ENCODE measurements at places on chromosomes 7 and 10. TPM values are rescaled to one million over a fixed set of nuclear protein-coding genes. Genes with fewer than 3 reads are reported as not detected.
A peak's percentile ranks its signal among the peaks of the same experiment; 100 is the strongest.

DNA sequence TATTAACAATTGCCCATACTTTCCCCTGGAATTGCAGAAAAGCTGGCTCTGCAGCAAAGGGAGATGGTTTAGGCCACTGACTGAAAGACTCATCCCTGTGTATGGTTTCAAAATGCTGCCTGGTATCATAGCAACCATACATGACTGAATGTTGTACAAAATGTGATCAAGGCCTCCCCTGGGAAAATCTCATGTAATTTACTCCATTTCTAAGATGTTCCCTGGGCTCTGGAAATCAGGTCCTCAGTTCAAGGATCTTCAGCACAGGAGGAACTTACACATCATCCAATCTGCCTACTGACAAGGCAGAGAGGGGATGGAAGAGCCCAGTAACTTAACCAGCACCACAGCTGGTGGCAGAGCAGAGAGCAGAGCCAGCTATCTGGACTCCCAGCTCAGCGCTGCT lies 111.8 kb downstream of the JAZF1 start:
- no peak for DNase-seq

- DNase-seq: no peak
Observed at GRCh38 chr10:127834221-127834620, 58.5 kb downstream of the CLRN3 start.

The FAM200A gene
- total RNA-seq: 7.0 TPM

DNA sequence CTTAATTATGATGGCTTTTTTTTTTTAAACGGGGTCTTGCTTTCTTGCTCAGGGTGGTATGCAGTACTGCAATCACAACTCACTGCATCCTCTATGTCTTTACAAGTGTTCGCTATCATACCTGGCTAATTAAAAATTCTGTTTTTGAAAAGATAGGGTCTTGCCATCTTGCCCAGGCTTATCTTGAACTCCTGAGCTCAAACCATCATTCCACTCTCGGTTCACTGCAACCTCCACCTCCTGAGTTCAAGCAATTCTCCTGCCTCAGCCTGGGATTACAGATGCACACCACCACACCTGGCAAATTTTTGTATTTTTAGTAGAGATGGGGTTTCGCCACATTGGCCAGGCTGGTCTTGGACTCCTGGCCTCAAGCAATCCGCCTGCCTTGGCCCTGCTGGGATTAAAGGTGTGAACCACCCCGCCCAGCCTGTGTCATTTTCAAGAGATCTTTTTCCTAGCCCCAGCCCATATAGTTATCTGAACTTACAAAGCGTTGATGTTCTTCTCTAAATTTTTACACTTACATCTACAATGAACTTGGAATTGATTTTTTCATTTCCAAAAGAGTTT lies 6.0 kb downstream of the HNRNPF start:
- DNase-seq: no peak

DNA sequence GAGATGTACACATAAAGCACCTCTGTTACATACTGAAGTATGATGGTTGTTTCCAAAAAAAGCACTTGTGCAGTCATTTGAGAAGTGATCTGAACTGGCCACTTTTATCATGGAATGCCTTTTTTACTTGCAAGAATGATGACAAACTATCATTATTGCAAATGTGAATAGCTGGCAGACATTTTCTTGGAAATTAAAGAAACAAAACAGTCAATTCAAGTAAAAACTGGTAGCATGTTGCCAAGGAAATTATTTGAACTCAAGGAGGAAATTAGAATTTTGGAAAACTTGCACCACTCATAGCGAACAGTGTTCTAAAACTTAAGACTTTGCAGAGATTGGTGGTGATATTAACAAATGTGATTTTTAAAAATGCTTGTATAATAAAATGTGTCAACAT lies 6.6 kb downstream of the RHEB start:
- no peak for DNase-seq

DNA sequence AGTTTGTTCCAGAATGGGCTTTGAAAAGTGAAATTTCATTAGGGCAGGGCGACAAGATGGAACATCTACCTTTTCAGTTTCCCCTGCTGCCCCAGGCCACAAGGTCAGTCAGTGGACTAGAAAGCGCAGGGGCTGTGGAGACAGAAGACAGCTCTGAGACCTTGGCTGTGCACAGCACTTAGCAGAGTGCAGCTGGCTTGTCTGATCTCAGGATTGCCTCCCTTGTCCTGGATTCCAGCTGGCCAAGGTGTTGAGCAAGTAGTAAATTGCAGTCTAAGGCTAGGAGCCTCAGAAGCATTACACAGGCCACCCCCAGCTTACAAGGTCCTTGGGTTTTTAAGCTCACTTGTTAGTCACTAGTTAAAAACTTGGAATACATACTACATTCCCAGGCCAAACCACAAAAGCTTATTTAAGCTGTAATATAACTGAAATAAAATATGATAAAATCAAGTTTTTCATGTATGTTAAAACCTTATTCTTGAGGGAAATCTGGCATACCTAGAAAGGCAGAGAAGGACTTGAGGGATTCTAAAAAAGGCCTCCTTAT lies 67.3 kb upstream of the NPY start:
- DNase-seq: no peak

DNA sequence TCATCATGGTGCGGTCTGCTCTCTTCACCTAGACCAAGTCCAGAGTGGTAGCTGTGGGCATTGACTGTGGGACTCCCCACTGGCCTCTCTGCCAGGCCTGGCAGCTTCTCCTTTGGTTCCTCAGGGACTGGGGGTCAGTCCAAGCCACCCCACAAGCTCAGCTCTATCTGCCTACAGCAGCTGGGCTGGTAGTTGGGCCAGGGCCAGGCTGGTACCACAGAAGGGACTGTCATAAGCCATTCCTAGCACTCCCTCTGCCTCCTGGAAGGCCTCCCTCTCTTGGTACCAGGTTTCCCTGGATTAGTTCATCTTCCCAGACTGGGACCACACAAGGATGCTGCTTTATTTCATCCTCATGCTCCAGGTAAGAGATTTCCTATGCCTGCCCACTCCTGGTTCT lies 24.2 kb upstream of the UNC5B start:
- no peak for DNase-seq

- peak; percentile 38 for DNase-seq
Observed at GRCh38 chr10:17038627-17039026, 91.0 kb downstream of the CUBN start.

DNA sequence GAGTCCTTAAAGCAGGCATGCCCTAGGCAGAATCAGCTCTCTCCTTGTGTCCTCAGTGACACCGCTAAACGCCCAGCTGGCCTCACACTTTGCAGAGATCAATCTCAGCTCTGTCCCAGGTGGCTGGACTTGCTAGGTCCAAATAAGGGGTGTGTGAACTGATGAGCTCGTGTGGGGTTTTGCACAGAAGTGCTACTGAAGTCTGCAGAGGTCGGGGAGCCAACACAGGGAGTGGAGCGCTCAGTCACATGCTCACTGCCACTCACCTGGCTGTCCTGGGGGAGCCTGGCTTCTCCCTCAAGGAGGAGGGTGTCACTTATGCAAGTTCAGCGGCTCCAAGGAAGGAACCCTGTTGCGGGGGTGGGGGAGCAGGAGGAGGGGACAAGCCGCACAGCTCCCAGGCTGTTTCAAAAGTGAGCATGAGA lies 2.0 kb downstream of the ELN start:
- DNase-seq: peak; percentile 37
